ENCODE measurements at places on chromosomes 1 and 21. TPM values are rescaled to one million over a fixed set of nuclear protein-coding genes. Genes with fewer than 3 reads are reported as not detected.

IGSF3 gene
- 98.0 TPM for total RNA-seq

CA6 gene
- not detected for total RNA-seq

SLC22A15 gene
- total RNA-seq, result 28.6 TPM

DUSP23 gene
- 19.6 TPM for total RNA-seq

ZNF695 gene
- 6.0 TPM for total RNA-seq

PHC2 gene
- 38.5 TPM for total RNA-seq

TDRD10 gene
- 0.46 TPM for total RNA-seq

RAB7B gene
- total RNA-seq, result 0.69 TPM

CRABP2 gene
- total RNA-seq, result 8.8 TPM

SFN gene
- total RNA-seq, result not detected

HPCAL4 gene
- total RNA-seq, result 195 TPM

ADORA1 gene
- 29.8 TPM for total RNA-seq

TTLL10 gene
- 0.69 TPM for total RNA-seq

WDTC1 gene
- total RNA-seq, result 23.8 TPM

LCE2C gene
- not detected for total RNA-seq

ADCY10 gene
- 0.69 TPM for total RNA-seq

FABP3 gene
- 70.6 TPM for total RNA-seq

TADA1 gene
- 51.2 TPM for total RNA-seq

PRKAA2 gene
- 39.9 TPM for total RNA-seq

SPRR4 gene
- not detected for total RNA-seq

F13B gene
- not detected for total RNA-seq

RGS13 gene
- total RNA-seq, result 1.2 TPM

PTPN14 gene
- total RNA-seq, result 5.1 TPM

MAN1A2 gene
- 113 TPM for total RNA-seq

HES4 gene
- 17.1 TPM for total RNA-seq

CHIA gene
- not detected for total RNA-seq

DFFB gene
- 6.5 TPM for total RNA-seq

GPR25 gene
- total RNA-seq, result 0.46 TPM

WDR4 gene
- 12.7 TPM for total RNA-seq

CELA2A gene
- total RNA-seq, result not detected

LRRC71 gene
- total RNA-seq, result 1.2 TPM

TFF3 gene
- total RNA-seq, result not detected

LRRC53 gene
- 0.23 TPM for total RNA-seq

CXADR gene
- 370 TPM for total RNA-seq

FAM151A gene
- total RNA-seq, result not detected

ASCL5 gene
- total RNA-seq, result 0.23 TPM

HIVEP3 gene
- total RNA-seq, result 9.7 TPM

C1orf105 gene
- not detected for total RNA-seq
